AG04450 (cell line): ENCODE measurements at places on chromosomes 5 and 9.
A peak's percentile ranks its signal among the peaks of the same experiment; 100 is the strongest.

GRCh38 chr5:74945561-74946165, 79.5 kb upstream of the FAM169A start:
- no peak for DNase-seq

DNA sequence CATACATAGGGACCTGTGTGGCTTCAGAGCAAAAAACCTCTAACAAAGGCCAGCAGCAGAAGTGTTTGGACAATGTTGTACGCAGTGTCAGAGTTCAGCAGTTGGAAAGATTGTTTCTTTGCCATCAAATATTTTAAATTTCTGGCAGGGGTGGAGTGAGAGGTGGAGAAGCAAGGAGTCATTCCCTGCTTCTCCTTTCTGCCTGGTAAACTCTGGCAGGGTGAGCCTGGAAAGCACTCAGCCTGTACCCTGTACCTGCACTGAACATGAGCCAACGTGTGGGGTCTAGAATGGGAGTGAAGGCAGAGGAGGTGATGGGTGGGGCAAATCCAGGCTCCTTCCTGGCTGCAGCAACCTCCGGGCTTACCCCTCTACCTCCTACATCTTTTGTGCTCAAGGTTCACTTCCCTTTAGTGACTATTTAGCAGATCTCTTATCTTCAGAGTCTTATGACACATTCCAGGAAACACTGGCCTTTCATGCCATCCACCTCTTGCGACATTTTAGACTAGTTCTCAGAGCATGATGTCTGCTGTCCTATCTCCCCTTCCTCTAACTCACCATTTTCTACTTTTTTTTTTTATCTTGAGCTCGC, 445.0 kb upstream of the PIK3R1 start:
- no peak for DNase-seq

DNA sequence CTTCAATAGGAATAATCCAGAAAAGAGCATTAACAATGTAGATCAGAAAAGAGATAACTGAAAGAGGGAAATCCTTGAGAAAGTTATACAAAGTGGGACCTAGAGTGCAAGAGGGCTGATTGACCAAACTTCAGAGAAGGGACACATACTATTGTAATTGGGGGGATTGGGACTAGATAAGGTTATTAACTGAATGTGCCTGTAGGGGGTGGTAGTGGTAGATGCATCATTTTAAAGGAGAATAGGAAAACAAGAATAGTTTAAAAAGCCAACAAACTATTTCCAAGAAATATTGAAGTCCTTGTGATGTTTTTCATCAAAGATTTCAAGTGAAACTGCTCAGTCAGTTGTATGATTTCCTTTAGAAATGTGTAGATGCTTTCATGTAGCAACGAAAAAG, 468.5 kb downstream of the TAF11L14 start:
- no peak for DNase-seq

GRCh38 chr5:93120051-93120450, 461.0 kb downstream of the NR2F1-AS1 start:
- no peak for DNase-seq

GRCh38 chr5:155282503-155283107, 269.1 kb downstream of the KIF4B start:
- DNase-seq: no peak

DNA sequence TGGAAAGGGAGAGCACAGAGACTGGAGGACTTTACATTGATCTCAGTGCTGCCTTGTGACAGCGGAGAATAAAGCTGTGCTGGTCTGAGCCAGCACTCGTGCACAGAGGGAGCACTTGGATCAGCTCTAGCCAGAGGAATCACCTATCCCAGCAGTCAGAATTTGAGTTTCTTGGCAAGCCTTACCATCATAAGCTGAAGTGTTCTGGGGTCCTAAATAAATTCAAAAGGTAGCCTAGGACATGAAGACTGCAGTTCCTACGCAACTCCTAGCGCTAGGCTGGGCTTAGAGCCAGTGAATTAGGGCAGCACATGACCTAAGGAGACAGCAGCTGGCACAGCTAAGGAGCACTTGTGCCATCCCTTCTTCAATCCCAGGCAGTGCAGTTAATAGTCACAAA, 119.5 kb downstream of the HMHB1 start:
- no peak for DNase-seq

GRCh38 chr5:91925249-91925648, 542.1 kb upstream of the ARRDC3 start:
- no peak for DNase-seq

- no peak for DNase-seq
Observed at GRCh38 chr5:149719666-149720065, 10.4 kb upstream of the PPARGC1B start.

GRCh38 chr9:100131875-100132430, 32.9 kb downstream of the INVS start:
- DNase-seq: no peak

DNA sequence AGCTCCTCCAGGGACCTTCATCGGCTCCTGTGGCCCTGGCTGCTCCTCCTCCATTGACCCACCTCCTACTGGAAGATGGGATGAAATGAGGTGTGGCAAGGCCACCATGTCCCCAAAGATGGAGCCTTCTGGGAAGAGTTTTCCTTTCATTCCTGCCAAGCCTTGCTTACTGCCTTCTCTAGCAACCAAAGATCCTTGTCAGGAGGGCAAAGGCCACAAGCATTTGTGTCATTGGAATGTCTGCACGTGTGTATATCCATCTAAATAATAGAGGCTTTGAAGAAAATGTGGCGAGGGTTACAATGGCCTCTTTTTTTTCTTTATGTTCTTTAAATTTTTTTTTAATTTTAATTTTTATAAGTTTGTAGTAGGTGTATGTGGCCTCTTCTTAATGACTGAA, 313.6 kb downstream of the ARHGEF28 start:
- DNase-seq: no peak

DNA sequence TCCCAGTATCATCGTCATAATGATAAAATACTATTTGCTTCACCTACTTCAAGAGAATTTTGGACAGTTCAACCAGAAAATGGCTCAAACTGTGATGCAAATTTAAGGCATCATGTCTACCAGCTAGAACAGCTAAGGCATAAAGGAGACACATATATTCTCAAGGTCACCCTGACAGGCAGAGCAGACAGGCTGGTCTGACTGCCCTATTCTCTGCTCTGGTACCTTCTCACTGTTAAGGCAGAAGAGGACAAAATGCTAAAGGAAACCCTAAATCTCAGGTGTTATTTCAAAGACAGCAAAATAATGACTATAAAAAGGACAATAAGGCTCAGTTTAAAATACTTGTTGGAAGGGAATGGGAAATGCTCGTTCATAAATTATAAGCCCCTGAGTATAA, 87.2 kb downstream of the MRPS27 start:
- no peak for DNase-seq

GRCh38 chr9:123225995-123226394, 42.4 kb downstream of the STRBP start:
- no peak for DNase-seq

DNA sequence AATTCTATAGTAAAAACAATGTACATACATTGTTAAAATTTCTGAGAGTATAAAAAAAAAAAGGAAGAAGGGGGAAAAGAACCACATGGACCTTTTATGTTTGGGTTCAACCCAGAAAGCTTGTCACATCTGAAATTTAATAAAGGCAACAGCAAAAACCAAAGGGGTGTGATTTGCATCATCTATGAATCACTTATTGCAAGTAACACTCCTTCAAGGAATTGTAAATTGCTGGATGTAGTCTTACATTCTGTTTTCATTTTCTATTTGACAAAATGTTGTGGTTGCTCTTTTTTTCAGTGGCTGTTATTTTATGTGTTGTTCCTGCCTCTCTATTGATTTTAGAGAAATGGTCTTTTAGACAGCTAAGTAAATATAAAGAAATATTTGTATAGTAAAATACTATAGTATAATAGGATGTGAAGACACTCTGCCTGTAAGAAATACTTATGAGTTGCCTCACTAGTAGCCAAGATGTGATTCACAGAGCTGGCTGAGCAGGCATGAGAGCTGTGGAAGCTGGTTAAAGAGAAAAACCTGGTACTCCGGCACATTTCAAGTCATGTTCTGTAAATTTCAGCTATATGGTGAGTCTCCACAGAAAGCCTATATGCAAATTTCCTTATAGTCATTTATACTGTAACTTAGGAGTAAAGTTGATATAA, 131.1 kb upstream of the CNTLN start:
- DNase-seq: no peak

GRCh38 chr5:173863359-173863758, 24.8 kb upstream of the CPEB4 start:
- DNase-seq: no peak

DNA sequence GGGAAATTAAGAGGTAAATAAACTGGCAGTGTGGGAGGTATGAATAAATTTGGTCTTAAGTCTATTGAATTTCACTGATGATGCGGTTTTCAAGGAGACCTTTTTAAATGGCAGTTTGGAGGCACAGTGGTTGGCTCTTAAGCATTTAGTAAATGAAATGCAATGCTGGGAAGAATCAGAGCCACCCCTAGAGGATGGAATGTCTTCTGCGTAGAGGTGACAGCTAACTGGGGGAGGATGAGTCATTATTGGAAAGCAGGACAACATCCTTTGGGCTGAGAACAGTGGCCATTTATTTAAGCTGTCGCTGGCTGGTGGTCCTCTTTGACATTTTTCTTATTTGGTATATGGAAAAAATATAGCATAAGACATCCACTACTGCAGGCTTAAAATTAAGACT, 163.2 kb downstream of the SH3GL2 start:
- no peak for DNase-seq

GRCh38 chr5:156155598-156155997, 171.4 kb upstream of the SGCD start:
- no peak for DNase-seq

- peak; percentile 47 for DNase-seq
Observed at GRCh38 chr9:91500509-91501014, 76.9 kb upstream of the NFIL3 start.

GRCh38 chr9:69577123-69577522, 95.0 kb downstream of the APBA1 start:
- no peak for DNase-seq

GRCh38 chr5:16935231-16936149, 598 bp downstream of the MYO10 start:
- no peak for DNase-seq

GRCh38 chr9:89562186-89562814, 42.5 kb upstream of the GADD45G start:
- no peak for DNase-seq

DNA sequence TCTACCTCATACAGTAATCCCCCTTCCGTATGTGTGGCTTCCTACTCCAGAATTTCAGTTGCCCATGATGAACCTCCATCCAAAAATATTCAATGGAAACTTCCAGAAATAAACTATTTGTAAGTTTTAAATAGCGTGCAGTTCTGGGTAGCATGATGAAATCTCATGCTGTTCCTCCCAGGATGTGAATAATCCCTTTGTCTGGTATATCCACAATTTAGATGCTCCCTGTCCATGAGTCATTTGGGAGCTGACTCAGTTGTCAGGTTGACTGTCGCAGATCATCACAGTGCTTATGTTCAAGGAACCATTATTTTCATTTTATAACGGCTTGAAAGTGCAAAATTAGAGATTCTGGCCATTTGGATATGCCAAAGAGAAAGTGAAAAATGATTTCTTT, 290.1 kb upstream of the CDH9 start:
- peak; percentile 45 for DNase-seq

GRCh38 chr9:126617823-126618165, 4.1 kb downstream of the LMX1B start:
- DNase-seq: no peak

DNA sequence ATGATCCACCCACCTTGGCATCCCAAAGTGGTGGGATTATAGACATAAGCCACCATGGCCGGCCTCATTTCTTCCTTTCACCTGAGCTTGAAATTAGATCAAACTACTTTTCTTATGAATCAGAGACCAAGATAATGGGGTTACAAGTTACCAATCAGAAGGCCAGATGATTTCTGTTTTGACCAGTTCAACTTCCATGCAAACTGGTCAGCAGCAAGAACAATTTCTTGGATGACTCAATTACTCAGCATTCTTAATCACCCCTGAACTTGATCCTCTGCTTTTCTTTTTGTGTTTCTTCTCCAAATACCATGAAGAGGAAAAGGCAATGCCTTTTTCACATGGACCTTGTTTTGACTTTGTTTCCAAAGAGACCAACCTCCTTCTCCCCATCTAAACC, 10.0 kb upstream of the PLIN2 start:
- DNase-seq: no peak

DNA sequence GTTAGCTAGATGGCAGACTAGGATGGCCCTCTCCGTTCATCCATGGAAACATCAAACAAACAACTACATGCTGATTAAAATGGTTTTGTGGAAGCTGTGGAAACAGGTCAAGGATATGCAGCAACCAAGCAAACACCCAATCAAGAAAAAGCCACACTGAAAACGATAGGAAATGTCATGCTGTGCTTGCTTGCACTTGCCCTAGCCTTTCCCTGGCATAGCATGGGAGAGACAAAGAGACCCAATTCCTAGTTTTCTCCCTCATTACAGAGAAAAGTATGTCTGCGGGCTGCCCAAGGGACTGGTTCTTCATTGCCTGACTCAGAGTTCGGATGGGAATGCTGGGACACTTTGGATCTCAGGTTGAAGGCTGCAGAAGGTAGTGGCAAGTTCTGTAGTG, 98.7 kb downstream of the FANCC start:
- DNase-seq: no peak

DNA sequence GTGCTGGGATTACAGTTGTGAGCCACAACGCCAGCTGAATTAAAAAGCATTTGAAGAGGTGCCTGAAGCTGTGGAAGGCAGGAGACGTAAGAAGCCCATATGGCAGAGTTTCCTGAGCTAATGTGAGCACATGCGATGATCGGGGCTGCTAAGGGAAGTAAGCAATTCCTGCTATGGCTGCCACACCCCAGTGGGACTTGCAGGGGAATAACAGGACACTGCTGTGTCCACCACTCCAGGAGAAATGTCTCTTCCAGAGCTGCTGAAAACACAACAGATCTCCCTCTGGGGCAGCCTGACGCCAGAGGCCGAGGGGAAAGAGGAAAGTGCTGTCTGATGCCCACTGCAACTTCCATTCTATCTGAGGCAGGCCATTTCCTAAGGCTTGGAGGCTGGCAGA, 46.2 kb upstream of the ANKRD55 start:
- DNase-seq: no peak

DNA sequence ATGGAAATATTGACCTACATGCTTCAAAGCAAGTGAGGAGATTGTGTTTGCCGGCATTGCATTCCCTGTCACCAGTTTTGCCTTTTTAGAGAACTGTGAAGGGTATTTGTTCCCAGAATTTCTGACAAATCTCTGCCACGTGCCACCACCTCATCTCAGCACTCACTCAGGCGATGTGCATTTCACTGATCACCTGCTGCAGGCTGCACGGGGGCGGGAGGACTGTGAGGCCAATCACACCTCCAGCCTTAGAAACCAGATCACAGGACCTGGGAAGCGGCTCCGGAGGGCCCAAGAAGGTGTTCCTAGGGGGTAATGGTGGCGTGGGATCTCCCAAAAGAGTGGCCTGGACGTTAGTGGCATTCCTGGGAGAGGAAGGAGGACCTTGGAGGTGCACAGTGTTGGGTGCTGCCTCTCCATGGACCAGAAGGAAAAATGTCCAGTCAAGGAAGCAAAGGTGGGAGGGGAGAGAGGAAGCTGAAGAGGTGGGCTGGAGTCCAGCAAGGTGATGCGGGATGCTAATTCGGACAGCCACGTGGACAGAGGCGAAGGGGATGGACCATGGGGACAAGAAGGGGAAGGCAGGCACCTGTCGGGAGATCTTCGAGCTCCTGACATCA, 63.6 kb upstream of the OLFM1 start:
- no peak for DNase-seq

GRCh38 chr9:71965403-71965802, 54.0 kb downstream of the C9orf85 start:
- no peak for DNase-seq
